Type B pancreatic cell (in vitro differentiated cells): ENCODE measurements at places on chromosomes 5 and 9.

DNA sequence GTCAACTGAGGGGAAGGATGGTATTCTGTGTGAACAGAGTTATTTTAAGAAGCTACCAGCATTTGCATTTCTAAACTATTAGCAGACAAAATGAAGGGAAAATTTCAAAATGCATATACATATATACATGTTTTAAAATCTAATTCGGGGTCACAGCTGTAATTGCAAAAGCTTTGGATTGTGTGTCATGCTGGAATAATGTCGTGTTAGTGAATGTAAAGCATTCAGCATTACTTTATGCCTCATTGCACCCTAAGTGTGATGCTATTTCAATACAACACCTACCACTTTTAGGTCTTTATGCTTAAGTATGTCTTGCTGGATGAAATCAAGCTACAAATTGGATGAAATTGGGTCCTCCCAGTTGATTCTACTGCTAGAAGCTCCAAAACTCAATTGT lies 687.6 kb upstream of the MEF2C start:
- no peak for DNase-seq

GRCh38 chr5:31751610-31752009 lies 112.7 kb downstream of the PDZD2 start:
- DNase-seq: no peak

DNA sequence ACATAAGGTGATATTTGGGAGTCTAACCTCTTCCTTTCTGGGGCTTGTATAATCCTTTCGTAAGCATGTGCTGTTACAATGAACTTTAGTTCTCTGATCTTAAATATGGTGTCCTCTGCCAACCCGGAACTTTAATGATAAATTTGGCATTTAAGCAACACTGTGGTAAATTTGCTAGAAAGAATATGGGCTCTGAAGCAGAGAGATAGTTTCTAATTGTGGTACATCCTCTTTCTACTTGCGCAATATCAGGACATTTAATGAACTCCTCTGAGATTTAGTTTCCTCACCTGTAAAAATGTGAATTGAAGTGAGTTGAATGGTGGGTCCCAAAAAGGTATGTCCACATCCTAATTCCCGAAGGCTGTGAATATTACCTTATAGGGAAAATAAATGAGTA lies 364.7 kb downstream of the CAAP1 start:
- DNase-seq: no peak

DNA sequence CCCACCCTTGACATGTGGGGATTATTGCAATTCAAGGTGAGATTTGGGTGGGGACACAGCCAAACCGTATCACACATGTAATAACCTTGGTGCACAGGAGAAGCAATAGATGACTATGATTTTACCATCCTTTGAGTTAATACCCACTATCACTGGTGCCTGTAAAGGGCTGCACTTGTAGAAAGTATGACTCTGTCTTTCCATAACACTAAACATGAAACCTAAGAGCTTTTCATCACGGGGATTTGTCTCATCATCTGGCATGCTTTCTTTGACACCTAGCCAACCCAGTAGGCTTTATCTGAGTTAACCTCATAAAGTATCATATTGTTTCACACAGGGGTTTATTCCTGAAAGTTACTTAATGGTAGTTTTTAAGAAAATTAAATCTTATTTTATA lies 188.9 kb upstream of the TNC start:
- no peak for DNase-seq

- no peak for DNase-seq
Measured at GRCh38 chr5:177334781-177335700, 16.4 kb downstream of the LMAN2 start.

GRCh38 chr5:566636-567309 lies 42.5 kb upstream of the SLC9A3 start:
- no peak for DNase-seq

DNA sequence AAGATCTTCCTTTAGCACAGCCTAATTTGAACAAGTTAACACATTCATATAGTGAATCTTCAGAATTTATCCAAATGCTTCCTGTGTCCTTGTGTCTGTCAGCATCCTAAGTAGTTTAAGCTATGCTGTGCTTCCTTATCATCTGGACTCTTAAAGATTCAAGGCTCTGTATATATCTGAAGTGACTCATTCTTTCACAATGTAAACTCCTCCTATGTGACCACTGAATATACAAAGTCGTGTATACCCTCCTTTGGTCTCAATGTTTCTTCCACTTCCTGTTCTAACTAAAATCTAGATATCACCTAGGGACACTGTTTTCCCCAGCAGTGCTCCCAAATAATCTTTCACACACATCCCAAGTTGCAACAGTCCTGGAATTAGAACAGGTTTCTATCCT lies 935.7 kb upstream of the NUDT12 start:
- DNase-seq: no peak

DNA sequence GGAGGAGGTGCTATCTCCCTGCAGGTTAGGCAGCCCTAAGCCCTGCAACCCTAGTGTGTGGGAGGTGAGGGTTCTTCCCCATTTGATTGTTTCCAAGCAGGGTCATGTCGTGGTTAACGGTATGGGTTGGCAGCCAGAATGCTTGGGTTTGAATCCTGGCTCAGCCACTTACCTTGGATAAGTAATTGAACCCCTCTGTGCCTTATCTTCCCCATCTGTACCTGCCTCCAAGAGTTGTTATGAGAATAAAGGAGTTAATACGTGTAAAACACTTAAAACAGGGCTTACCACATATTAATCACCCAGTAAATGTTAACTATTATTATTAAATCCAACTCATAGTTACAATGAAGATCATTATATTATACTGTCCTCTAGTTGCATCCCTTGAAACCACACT lies 52.2 kb upstream of the SPATA31E1 start:
- no peak for DNase-seq

GRCh38 chr9:124939944-124940343 lies 939 bp downstream of the GOLGA1 start:
- DNase-seq: no peak

DNA sequence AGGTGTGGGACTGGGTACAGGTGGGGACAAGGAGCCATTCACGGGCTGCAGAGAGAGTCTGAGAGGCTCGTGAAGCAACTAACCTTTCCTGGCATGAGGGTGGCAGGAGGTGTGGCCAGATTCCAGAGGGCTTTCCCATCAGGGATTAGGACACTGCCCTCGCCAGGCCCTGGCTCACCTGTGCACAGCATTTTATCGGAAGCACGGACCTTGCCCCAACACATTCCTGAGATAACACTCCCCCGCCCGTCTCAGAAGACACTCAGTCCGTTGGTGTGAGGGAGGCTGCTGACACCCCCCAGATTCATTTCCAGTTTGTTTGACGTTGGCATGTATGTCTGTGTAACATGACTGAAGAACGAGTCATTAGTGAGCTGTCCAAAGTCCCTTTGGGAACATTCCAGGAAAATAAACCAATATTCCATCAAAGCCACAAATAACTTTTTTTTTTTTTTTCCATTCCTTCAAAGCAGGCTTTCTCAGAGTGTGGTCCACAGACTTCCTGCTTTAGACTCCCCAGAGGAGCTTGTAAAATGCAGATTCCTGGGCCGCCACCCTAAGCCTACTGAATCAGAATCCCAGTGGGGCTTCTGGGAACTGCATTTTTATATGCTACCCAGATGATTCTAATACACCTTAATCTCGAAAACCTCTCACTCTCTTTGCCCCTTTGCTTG lies 23.4 kb downstream of the WWC1 start:
- no peak for DNase-seq

GRCh38 chr9:82593501-82593900 lies 469.4 kb downstream of the RASEF start:
- DNase-seq: no peak

DNA sequence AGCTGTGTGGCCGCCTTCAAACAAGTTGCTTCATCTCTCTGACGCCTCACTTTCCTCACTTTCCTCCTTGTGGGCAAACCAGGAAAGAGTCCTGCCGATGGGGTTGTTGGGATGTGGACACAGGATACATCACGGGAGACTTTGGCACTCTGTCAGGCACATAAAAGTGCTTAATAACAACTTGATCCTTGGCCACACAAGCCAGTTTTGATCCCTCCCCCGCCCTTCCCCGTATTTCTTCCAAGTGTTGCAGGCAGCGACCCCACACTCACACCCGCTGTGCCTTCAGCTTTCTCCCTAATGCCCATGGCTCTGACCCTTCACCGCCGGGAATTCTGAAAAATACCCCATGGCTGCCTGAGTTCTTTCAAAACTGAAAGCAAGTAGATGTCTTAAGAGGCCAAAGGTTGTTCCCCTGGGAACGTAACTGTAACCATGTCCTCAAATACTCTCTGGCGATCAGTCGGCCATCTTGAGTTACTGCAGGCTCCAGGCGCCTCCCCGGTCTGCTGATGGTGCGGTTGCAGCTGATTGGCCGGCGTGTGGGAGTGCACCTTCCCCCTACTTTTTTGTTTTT lies 59.8 kb downstream of the ARHGEF37 start:
- no peak for DNase-seq

- no peak for DNase-seq
Measured at GRCh38 chr5:180111273-180112002, 39.9 kb upstream of the RNF130 start.

DNA sequence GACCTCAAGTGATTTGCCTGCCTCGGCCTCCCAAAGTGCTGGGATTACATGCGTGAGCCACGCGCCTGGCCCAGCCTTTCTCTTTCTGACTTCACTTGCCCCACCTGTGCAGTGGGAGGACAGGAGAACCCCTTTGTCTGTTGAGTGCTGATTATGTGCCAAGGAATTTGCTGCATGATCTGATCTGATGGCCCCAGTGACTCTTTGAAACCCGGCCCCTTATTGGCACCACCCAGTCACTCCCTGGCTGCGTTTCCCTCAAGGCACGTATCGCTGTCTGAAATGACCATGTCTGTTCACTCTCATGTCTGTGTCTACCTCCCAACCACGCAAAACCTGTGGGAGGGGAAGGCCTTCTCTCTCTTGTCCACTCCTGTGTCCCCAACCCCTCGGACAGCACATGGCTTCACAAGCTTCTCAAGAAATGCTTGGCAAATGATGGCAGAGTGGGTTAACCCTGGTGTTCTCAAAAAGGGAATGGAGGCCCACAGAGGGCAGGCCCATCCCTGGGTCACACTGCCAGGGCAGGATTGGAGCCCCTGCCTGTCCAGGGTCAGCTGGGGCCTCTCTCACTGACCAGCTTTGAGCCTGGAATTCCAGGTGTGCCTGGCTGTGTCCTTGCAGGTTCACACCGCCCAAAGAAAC lies 21.9 kb downstream of the NEK6 start:
- no peak for DNase-seq

GRCh38 chr9:134500931-134501760 lies 140.5 kb upstream of the COL5A1 start:
- DNase-seq: no peak

DNA sequence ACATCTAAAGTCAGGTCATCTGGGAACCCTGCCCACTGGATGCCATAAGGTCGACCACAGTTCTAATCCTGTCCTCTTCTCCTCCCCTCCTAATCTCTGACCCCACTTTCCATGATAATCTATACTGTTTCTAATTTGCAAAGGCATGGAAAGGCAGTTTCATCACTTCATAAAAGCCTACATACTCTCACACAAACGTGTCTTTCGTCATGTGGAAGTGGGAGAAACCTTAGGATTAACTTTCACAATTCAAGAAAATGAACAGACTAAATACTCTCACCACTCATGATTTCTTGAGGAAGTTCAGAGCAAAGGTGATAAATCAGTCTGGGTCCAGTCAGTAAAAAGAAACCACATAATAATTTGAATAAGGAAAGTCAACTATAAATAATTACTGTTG lies 5.5 kb downstream of the FANCC start:
- no peak for DNase-seq

GRCh38 chr9:129768486-129768885 lies 15.6 kb upstream of the PTGES start:
- no peak for DNase-seq

- DNase-seq: no peak
Measured at GRCh38 chr9:112554516-112554915, 67.9 kb downstream of the KIAA1958 start.

- no peak for DNase-seq
Measured at GRCh38 chr5:180670586-180671359, 21.4 kb upstream of the FLT4 start.
